ENCODE measurements at places on chromosomes 5 and 9.

- DNase-seq: peak; percentile 8
Measured at GRCh38 chr5:9498541-9499497, 47.1 kb downstream of the SEMA5A start.

DNA sequence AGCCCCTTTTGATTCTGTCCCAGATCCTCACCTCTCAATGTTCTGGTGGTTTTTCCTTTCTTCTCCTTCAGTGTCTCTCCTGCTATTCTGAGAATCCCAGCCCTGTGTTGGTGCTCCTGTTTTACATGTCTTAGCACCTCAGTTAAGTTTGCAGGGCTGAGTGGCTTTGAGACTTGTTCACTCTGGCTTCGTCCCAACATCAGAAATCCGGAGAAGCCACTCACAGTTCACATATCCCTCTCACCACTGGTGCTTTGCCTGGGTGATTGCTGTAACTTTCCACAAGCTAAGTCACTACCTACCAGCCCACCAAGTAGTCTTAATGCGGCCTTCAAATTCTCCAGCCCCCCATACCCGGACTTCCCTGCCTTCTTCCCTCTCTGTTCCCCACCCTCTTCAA lies 40.2 kb downstream of the CYFIP2 start:
- no peak for DNase-seq

GRCh38 chr5:154757814-154758406 lies 2.7 kb downstream of the LARP1 start:
- peak; percentile 68 for DNase-seq

DNA sequence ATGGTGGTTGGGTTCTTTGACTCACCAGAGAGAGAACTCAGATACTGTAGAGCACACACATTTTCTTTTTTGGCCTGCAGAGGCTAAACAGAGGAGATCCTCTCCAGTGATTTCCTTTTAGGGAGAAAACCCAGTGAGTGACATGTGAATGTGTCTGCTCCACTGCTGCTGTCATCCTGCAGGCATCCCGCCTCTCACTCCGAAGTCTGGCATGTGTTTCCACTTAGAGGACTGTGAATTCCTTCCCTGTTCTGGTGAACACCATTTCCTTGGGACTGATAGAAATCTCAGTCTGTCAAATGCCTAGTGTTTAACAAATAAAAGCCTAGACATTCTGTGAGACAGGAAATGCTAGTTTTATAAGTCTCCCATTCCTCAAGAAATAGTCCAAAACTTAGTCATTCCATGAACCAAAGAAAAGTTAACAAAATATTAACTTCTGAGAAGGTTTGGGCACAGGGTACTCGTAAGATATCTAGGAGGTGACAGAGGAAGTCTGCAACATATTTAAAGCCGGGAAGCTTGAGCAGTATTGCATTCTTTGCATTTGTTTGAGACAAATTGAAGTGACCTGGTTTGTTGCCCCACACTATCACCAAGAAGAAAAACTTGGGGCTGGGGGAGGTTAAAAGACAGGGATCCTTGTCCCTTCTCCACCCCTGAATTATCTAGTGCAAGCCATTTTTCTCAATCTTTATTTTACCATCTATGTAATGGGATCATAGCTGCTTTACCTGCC lies 74.9 kb upstream of the NIPAL4 start:
- DNase-seq: no peak

- DNase-seq: peak; percentile 34
Measured at GRCh38 chr9:3578786-3579185, 53.0 kb upstream of the RFX3 start.

- DNase-seq: no peak
Measured at GRCh38 chr5:83474991-83475390, 3.4 kb downstream of the VCAN start.
